Nephron progenitor cell (in vitro differentiated cells): ENCODE measurements at places on chromosomes 6 and 20.

DNA sequence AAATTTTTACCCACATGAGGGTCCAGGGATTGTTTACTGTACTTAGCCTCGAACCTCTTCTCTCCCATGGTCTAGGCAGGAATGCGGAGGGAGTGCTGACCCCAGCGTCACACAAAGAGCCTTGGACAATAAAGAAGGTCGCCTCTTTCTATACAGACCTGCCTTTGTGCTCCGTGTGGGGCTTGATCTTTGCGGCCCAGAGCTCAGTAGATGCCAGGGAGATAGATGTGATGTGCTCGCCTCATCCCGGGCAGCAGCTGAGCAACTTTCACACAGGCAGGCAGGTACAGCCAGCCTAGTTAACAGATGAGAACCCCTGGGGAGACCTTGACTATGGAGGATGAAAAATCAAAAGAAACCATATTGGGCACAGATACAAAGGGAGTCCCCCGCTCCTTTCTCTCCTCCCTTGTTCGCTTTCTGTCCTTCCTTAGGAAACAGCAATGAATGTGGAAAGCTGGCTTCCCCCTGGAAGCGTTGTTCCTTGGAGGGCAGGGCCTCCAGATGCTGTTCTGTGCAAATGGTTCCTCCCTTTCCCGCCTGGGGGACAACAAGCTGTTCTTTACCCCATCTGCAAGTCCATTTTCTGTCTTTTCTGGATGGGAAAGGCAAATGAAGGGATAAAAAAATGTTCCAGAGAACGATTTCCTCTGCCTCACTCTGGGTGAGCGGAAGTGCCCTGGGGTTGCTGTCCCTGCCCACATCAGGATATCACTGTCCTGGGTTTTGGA lies 128.3 kb downstream of the OLIG3 start:
- H3K36me3 ChIP-seq: no peaks in the 10 kb centered on the region
- peaks cover 49% of the 10 kb centered on the region for H3K4me1 ChIP-seq
- H3K4me3 ChIP-seq: no peak overlapping the region
- DNase-seq: no peak
- H3K27ac ChIP-seq: no peak overlapping the region
- H3K27me3 ChIP-seq: peaks cover 4% of the 10 kb centered on the region

- H3K4me1 ChIP-seq: peaks cover 31% of the 10 kb centered on the region
- H3K27me3 ChIP-seq: peaks cover 20% of the 10 kb centered on the region
- no peak overlapping the region for H3K4me3 ChIP-seq
- DNase-seq: no peak
- peaks cover 4% of the 10 kb centered on the region for H3K36me3 ChIP-seq
These were observed 5.0 kb upstream of the ZNF292 start for GRCh38 chr6:87150406-87150805.

DNA sequence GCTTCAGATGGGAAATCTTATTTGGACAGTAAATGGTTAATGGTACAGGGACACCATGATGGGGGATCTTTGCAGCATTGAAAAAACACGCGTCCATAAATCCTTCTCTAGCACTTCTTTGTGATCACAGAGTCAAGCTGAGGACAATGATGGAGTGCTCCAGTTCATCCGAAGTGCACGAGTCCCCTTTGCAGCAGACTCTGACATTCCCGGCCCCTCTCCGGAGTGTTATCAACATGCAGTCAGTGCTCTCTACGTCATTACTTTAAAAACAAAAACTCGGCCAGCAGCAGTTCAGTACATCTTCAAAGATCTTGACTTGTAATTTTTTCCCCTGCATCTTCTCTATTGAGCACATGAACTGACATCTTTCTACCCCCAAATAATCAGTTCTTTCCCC lies 185.5 kb upstream of the AKAP12 start:
- H3K4me3 ChIP-seq: peak overlapping the region; percentile 62
- peaks cover 81% of the 10 kb centered on the region for H3K4me1 ChIP-seq
- DNase-seq: peak; percentile 54
- peak overlapping the region; percentile 93 for H3K27ac ChIP-seq
- no peaks in the 10 kb centered on the region for H3K27me3 ChIP-seq

DNA sequence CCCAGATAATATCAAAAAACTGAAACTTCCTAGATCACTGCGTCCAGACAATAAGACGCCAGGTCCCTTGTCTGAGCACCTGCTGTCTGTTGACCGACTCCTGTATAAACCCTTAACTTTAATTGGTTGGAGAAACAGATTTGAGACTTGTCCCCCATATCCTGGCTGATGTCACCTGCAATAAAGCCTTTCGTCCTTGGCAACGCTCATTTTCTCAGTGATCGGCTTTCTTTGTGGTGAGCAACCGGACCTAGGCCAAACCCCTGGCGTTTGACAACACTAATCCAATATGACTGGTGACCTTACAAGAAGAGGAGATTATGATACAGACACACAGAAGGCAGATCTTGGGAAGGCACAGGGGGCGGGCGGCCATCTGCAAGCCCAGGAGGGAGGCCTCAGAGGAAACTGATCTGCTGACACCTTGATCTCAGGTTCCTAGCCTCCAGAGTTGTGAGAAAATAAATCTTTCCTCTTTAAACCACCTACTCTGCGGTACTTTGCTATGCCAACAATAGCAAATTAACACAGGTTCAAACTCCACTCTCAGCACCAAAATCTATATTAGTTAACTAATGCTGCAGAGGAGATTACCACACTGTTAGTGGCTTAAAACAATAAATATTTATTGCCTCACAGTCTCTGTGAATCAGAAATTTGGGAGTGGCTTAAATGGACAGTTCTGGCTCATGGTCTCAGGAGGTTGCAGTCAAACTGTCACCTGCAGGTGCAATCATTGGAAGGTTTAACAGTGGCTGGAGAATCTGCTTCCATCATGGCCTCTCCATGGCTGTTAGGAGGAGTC lies 178.7 kb downstream of the OTOR start:
- DNase-seq: no peak
- peaks cover 4% of the 10 kb centered on the region for H3K27me3 ChIP-seq
- peak overlapping the region; percentile 44 for H3K27ac ChIP-seq
- peaks cover 27% of the 10 kb centered on the region for H3K4me1 ChIP-seq
- H3K36me3 ChIP-seq: no peaks in the 10 kb centered on the region

- peak overlapping the region; percentile 79 for H3K27ac ChIP-seq
- peaks cover 10% of the 10 kb centered on the region for H3K4me1 ChIP-seq
- H3K4me3 ChIP-seq: no peak overlapping the region
- DNase-seq: no peak
These were observed 10.5 kb downstream of the VPS16 start for GRCh38 chr20:2851086-2851485.

- peaks cover 3% of the 10 kb centered on the region for H3K27me3 ChIP-seq
- no peaks in the 10 kb centered on the region for H3K36me3 ChIP-seq
- DNase-seq: no peak
- no peak overlapping the region for H3K4me3 ChIP-seq
- no peak overlapping the region for H3K27ac ChIP-seq
- H3K4me1 ChIP-seq: no peaks in the 10 kb centered on the region
These were observed 83.3 kb downstream of the SOD2 start for GRCh38 chr6:159609652-159610178.

DNA sequence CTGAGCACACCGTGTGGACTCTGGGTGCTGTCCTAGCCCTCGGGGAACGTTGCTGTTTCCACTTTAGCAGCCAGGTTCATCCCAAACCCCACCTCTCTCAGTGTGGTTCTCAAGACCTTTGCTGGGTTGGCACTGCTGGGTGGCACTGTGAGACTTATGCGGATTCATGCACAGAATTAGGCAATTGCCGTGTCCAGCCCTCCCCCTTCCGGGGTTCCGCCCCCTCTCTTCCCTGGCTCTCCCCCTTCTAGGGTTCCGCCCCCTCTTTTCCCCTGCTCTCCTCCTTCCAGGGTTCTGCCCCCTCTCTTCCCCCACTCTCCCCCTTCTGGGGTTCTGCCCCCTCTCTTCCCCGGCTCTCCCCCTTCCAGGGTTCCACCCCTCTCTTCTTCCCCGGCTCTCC lies 39.8 kb upstream of the SLCO4A1 start:
- H3K4me3 ChIP-seq: no peak overlapping the region
- H3K27ac ChIP-seq: no peak overlapping the region
- peaks cover 19% of the 10 kb centered on the region for H3K4me1 ChIP-seq
- H3K27me3 ChIP-seq: peaks cover 32% of the 10 kb centered on the region
